Stimulated activated CD4-positive, alpha-beta T cell treated with anti-CD3 and anti-CD28 coated beads, Interleukin-15, amount 100 ng/mL, for 24 hours (primary cell): ENCODE measurements at places on chromosomes 12 and 14.

DNA sequence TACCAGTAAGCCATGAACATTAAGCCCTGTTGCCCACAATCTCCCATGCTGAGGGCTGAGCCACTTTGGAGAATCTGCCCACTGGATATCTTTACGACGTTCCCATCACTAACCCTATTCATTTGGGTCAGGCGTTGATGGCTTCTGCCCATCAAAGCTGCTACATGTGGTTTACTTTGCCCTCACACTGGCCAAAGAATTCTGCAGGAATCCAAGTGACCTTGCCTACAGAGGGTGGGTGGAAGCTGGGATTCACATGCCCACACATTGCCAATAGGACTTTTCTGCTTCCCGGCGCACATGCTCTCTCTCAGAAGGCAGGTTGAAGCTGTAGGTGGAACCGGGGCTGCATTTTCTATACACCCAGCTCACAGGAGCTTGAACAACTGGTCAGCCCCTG is 28.3 kb downstream of the OAS2 start:
- DNase-seq: no peak

DNA sequence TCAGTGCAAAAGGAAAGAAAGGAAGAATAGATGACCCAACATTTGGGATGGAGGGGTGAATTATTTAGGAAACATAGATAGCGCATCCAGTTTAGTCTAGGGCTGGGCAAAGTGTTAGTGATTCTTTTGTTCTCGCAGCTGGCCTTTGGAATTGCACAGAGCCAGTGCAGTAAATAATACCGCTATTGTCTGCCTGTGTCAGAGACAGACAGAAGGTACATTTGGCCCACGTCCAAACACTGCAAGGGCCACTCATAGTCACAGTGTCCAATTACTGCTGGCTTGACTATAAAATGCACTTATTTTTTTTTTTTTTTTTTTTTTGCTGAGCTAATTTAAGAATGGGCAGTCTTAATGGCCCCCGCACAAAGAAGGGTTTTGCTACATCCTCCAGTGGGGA is 638.6 kb downstream of the BCL11B start:
- DNase-seq: no peak

GRCh38 chr12:52313461-52313860 is 7.7 kb downstream of the KRT83 start:
- DNase-seq: no peak

GRCh38 chr12:24600996-24601395 is 347.9 kb downstream of the BCAT1 start:
- DNase-seq: no peak

- DNase-seq: no peak
Observed at GRCh38 chr12:1131811-1132224, 140.8 kb downstream of the ERC1 start.

- no peak for DNase-seq
Observed at GRCh38 chr14:24911324-24912109, 138.4 kb downstream of the STXBP6 start.

GRCh38 chr12:121579190-121579791 is 1.5 kb downstream of the KDM2B start:
- peak; percentile 57 for DNase-seq

- no peak for DNase-seq
Observed at GRCh38 chr12:121793440-121793837, at the start of gene RHOF. Gene RHOF, minus strand, starts transcription at chr12:121793688. Its CDS starts 55 bp downstream, at chr12:121793633.

DNA sequence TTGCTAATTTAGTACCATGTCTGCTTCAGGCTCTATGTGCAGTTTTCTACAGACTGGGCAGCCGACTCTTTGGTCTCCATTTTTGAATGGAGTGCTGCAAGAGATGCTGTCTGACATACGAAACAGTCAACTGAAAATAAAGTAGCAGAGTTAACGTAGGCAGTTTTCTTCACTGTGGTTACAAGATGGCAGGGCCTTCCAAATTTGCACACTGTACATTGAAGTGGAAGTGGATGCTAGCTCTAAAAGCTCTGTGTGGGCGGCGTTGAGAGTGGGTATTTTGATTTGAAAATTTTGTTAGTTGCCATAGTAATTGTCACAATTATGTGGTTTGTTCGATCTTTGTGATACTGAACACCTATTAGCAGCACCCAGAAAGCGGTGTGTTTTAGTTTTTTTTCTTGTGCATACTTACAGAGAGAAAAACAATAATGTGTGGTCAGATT is 154.9 kb upstream of the ATP2B1 start:
- peak; percentile 61 for DNase-seq

DNA sequence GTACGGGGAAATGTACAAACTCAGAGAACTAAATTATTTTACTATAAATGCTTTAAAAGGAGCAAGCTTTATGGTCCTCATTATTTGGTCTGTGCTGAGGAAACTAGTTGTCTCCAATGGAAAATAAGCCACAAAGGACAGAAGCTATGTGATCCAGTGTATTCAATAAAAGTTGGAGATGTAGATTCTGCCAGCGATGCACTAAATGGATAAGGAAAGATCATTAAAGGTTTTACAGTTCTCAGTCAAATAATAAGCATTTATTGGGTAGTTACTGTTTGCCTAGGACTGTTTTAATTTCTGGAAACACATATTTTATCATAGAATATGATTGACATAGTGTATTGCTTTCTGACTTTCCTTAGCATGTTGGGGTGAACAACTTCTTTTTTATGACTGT is 458.9 kb upstream of the STXBP6 start:
- no peak for DNase-seq

DNA sequence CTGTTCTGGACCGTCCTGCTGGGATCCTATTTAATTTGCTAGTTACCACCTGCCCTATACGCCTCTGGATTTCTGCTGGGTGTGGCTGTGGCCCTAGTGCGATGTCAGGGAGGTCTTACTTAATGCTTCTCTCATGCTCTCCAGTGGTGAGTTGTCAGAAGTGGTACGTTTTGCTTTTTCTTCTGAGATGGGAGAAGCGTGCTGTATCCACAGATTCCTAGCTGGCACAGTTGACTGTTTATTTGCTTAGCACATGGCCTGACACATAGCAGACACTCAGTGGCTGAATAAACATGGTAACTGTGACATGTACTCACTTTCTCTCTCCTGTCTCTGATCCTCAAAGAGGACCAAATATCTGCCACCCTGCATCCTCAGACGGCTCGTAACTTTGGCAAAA is 107.3 kb downstream of the CACNA1C start:
- no peak for DNase-seq

DNA sequence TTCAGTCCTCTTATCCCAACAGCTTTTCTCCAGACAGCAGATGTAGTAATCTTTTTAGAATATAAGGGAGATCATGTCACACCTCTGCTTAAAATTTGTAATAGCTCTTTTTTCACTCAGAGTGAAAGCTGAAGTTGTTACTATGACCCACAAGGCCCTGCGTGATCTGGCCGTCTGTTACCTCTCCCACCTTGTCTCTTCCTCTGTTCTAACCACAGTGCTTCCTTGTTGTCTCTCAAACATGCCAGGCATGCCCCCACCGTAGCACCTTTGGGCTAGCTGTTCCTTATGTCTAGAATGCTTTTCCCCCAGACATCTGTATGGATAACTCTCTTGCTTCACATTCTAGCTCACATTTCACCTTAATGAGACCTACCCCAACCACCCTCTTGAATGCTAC is 6.5 kb downstream of the NECAP1 start:
- peak; percentile 42 for DNase-seq

GRCh38 chr14:22583994-22584393 is 5.0 kb downstream of the DAD1 start:
- DNase-seq: no peak

GRCh38 chr12:53618275-53618674 is 7.9 kb downstream of the ATF7 start:
- DNase-seq: no peak

GRCh38 chr14:30179381-30180130 is 251.9 kb upstream of the PRKD1 start:
- DNase-seq: no peak

DNA sequence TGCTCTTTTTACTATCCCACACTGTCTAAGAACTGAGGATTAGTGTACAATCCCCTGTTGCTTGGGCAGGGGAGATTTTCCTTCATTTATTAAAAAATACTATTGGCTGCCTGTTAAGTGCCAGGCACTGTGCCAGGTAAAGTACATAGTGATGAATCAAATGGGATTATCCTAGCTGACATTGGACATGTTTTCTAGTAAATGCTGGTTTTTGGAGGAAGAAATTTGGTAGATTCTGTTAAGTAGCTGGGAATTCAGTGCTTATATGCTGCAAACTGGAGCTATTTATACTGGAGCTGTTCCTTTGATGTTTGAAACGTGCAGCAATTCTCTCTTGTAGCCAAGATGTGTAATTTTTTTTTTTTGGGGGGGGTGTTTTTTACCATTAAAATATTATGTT is 299.6 kb downstream of the EMP1 start:
- DNase-seq: no peak

DNA sequence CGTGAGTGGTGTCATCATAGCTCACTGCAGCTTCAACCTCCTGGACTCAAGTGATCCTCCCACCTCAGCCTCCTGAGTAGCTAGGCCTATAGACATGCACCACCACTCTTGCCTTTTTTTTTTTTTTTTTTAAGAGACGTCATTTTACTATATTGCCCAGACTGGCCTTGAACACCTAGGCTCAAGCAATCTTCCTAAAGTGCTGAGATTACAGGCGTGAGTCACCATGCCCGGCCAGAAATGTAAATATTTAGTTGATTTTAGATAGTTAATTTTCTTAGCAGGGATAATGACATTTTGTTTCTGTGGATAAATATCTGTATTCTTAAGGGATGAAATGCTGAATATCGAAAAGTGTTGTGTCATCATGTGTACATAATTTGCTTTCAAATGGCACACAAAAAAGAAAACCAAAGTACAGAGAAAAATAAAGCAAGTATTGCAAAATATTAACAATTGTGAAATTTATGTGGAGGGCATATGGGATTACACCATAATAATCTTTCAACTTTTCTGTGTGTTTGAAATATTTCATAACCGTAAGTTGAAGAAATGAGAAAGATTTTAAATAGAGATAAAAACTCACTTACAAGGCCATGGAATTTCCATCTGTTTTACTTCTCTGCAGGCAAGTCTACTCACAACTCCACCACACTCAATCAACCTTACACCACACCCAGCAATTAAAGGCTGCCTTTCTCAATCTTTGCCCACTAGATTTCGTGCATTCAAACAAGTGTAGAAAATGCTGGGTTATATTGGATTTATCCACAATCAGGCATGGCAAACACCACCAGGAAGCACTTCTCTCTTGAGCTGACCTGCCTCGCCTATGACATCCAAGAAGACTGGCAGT is 93.7 kb downstream of the SPTSSA start:
- no peak for DNase-seq

DNA sequence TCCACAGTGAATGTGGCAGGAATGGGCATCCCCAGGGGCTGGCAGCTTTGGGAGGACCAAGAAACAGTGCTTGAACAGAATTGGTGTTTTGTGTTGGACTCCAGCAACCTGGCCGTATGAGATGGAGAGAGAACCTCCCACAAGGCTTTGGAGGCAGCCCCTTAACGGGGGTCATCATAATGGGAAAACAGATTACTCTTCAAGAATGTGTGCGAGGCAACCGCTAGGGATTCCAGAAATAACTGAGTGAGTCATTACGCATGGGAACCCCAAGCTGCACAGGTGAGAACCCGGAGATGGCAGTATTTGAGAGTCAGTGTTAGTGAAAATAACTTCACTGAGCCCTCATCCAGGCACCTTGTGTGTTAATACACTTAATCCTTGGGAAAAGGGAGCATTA is 567.8 kb upstream of the TBX3 start:
- DNase-seq: no peak

GRCh38 chr12:48105321-48105866 is 485 bp downstream of the SENP1 start:
- peak; percentile 58 for DNase-seq

DNA sequence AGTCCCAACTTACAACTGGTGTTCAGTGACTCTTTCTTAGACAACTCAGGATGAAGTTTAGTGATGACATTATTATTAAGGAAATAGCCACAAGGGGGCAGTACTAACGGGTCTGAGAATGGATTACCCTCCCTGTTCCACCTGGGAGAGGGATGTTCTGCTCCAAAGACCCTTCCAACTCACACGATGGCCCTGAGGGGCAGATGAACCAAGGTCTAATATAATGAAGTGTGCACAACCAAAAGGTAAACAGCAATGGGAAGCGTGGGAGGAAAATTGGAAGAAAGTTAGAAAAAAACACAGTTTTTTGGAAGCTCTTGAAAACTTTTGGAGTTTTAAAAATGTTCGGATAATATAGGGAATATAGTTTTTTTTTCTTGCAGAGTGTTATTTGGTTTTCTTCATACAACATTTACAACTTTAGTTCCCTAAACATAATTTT is 24.0 kb downstream of the FGF6 start:
- DNase-seq: peak; percentile 27

- no peak for DNase-seq
Observed at GRCh38 chr12:18683327-18684013, 54.3 kb downstream of the PLCZ1 start.

- peak; percentile 66 for DNase-seq
Observed at GRCh38 chr14:106318700-106319099, 792.3 kb downstream of the TMEM121 start.

DNA sequence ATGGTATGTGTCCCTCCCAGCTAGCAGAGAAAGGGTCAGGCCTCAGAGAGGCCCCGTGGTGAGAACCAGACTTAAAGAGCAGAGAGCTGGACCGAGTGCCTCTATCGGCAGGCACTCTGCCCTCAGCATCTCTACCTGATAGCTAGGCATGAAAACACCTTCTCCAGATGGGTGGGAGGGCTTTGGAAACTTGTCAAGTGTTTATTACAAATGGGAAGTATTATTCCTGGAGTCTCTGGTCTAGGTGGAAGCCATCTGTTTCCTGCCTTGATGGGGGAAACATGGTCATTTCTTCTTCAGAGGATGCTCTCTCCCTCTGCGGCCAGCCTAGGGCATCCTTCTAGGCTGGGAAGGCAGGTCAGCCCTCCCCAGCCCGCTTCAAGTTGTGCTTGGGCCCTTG is 2.3 kb downstream of the TMEM63C start:
- DNase-seq: no peak

DNA sequence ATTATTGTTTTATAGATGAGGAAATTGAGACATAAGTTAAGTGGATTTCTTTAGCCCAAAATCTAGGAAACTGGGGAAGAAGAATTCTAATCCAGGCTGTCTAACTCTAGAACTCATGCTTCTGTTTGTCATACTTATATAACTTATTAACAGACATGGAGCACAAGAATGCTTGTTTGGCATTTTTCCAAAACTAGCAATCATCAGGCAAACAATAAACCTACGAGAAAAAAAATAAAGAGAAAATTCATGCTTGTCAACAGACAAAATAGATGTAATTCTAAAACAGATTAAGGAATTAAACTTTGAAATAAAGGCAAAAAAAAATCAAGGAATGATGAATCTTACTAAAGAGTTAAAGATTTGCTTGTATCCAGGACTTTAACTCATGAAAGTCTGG is 103.1 kb downstream of the METTL25 start:
- no peak for DNase-seq

DNA sequence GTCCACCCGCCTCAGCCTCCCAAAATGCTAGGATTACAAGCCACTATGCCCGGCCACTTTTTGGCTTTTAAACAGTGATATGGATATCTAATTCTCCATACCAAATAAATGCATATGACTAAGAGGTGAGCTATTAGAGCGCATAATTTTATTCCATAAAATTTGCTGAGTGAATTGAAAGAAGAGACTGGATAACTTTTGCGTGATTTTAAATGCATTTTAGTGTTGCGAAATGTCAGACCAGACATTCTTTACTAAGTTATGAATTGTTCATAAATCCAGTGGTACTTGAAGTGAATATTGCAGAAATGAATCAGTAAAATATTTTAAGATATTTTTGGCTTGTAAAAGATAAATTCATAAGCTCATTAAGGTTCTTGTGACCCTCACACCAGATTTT is 50.9 kb upstream of the DIP2B start:
- no peak for DNase-seq

GRCh38 chr12:80442426-80443222 is 1.4 kb upstream of the PTPRQ start:
- DNase-seq: no peak
